ENCODE measurements at places on chromosomes 1 and 21.

GRCh38 chr1:174159252-174160108, at the start of gene RABGAP1L:
RABGAP1L (plus strand) TSS chr1:174159520.
- peak; percentile 94 for DNase-seq

GRCh38 chr1:231324660-231325059, 13.0 kb downstream of the EXOC8 start:
- no peak for DNase-seq

DNA sequence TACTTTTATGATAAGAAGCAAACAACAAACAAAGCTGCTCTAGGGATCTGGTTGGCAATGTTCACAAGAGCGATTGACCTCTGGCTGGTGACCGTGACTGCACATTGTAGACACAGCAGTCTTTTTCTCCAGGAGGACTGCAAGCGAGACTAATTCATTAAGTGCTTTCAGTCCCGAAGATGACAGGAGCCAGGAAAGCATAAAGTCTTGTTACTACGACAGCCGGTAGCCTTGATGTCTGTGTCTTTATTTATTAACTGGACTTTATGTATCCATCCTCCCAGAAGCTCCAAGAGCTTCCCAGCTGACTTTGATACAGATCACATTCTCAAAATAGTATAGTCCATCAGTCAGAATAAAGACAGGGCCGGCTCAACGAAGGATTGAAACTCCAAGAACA, 18.2 kb downstream of the FAM163A start:
- no peak for DNase-seq

DNA sequence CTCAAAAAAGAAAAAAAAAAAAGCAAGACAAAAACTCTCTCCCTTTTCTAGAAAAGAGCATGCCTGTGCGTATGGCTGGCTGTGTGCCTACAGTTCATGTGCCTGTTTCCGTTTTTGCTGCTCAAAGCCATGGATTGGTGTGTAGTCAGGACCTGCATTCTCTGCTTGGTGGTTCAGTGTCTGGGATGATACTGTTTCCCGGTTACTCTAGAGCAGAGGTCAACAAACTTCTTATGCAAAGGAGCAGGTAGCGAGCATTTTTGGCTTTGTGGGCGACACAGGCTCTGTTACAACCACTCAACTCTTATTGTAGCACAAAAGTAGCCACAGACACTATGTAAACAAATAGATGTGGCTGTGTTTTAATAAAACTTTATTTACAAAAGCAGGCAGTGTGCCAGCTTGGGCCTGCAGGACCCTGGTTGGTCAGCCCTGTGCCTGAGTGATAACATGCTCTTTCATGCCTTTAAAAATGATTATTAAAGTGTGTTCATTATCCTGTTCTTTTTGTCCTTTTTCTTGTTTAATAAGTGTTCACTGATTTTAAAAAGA, 524.2 kb downstream of the KIF26B start:
- no peak for DNase-seq

DNA sequence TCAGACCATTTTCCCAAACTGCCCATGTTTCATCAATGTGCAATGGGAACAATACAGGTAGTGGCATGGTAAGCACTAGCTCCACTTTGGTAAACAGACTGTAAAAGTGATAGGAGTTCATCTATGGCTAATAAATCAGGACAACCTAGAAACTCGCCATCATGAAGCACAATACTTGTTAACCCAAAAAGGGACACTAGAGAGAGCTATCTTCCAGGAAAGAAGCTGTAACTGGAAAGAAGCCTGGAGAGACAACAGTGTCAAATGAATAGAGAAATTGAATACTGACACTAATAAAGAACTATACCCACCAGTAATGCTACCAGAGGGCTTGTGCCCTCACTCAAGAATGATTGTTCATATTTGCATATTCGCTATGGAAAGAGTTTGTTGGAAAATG, 164.7 kb upstream of the RGS18 start:
- peak; percentile 51 for DNase-seq

DNA sequence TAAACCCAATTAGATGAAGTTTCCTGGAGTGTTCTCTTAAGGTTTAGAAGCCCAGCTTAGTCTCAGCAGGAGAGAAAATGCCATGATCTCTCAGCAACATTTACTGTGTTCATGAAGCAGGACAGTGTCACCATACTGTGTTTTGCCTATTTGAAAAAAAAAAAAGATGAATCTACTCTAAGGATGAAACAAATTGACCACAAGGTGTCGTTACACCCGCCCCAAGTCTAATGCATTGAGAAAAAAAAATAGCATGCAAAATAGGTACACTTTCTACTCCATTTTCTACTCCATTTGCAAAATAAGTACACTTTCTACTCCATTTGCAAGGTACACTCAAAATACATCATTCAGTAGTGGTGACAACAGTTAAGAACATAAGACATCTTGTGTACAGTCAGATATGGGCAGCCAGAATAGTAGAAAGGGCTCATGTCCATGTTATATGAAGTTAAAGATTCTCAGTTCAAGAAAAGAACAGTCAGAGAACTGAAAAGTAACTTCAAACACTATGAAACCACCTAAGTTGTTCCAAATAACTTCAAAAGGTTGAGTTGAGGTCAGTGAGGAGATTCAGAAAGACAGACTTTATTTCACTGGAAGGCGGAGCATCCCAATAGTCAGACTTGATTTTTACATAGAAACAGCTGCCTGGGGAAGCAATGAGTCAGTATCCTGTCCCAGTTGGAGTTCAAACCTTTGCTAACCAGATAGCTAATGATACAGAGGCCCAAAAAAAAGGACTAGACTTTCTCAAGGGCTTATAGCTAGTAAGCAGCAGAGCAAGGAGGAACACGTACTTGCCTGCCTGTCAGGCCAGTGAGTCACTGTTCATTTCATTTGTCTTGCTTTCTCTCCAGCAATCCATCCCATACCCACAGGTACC, 13.3 kb downstream of the PLPPR5 start:
- peak; percentile 86 for DNase-seq

DNA sequence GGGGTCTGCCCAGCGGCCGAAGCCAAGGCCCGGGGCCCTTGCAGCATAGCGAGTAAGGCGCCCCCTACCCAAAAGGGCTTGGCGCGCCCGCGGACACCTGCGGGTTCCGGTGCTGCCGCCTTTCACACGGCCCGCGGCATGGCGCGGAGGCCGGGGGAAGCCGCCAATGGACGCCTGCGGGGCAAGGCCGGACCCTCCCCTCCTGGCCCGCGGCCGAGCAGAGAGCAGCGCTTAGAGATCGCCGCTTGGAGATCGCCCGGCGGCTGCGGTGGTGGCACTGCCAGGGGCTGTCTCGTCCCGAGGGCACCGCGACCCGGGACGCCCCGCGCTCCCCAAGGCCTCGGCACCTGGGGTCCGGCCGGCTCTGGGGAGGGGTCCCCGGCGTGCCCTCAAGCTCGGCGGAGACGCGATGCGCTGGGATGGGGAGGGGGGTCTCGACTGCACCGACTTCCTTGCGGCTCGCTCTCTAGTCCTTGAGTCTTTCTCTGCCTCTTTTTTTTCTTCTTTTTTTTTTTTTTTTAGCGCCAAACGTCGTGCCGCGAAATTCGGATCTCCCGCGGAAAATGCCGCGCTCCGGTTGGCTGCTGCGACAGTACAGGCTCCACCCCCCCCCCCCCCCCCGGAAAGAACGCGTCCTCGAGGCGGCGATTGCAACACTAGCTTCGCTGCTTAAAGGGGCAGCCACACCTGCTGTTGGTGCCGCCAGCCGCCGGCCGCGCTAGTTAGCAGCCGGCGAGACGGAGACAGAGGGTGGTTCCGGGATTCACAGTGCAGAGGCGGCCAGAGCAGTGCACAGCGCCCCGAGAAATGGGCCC, at the start of gene E2F2:
TSS of gene E2F2 (minus strand) at position 487 of the 815 bp plus-strand sequence. CDS start at position 47, 440 bp downstream.
- DNase-seq = peak; percentile 86

GRCh38 chr1:218556016-218556415, 210.9 kb downstream of the TGFB2 start:
- no peak for DNase-seq

DNA sequence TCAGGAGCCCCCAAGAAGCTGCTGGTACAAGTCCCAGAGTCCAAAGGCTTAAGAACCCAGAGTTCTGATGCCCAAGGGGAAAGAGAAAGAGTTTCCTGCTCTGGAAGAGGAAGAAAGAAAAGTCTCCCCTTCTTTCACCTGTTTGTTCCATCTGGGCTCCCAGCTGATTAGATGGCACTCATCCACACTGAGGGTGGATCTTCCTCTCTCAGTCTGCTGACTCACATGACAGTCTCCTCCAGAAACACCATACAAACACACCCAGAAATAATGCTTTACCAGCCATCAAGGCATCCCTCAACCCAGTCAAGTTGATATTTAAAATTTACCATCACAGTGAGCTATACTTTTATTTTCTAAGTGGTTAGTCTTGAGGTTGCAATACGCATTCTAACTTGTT, 257.9 kb downstream of the PAPPA2 start:
- no peak for DNase-seq

DNA sequence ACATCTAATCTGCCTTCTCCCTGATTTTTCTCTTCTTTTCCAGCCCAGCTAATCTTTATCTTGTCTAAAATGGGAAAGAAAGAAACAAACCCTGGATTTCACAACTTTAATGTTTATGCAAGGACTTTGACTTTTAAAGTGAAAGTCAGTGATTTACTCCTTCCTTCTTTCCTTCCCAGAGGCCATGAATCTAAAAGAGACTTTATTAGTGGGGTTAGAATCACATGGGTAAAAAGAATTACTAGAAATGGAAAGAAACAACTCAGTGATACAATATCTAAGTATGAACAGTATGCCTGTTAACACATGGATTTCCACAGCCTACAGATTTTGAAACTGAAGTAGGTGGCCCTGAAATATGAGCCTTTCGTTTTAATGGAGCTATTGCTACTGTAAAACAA, 59.8 kb upstream of the KCNK2 start:
- DNase-seq = no peak

- DNase-seq = peak; percentile 92
These were observed 146.0 kb downstream of the PLA2G4A start for GRCh38 chr1:186974774-186975181.

DNA sequence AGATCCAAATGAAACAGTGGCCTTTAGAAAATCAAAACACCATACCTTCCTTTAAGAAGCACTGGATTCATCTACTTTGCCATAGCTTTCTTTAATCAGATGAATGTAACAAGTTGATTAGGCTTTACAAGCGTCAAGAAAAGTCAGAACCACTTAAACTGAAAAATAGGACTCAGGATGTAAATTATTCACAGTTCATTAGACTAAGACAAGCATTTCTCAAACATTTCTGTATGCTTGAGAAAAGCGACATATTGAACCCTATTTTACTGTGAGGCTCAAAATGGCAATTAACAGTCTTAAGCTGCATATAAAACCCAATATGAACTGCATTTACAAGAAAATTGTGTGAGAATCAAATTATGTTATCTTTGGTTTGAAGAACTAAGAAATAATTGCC, 256.7 kb upstream of the SNX7 start:
- DNase-seq = no peak

DNA sequence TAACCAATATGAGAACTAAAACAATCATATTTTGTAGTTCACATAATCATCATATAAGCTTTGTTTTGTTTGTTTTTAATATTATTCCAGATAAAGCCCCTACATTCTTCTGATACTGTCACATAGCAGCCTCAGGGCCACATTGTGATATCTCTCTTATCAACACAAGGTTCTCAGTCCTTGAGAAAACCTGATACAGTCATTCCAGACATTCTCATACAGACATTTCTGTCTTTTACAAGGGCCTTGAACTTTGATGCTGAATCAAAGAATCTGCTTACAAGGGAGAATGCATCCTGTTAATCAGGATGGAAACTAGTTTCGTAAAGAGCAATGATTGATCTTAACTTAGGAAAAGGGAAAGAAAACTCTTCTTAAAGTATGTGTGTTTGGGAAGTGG, 12.7 kb upstream of the VCAM1 start:
- DNase-seq = no peak

DNA sequence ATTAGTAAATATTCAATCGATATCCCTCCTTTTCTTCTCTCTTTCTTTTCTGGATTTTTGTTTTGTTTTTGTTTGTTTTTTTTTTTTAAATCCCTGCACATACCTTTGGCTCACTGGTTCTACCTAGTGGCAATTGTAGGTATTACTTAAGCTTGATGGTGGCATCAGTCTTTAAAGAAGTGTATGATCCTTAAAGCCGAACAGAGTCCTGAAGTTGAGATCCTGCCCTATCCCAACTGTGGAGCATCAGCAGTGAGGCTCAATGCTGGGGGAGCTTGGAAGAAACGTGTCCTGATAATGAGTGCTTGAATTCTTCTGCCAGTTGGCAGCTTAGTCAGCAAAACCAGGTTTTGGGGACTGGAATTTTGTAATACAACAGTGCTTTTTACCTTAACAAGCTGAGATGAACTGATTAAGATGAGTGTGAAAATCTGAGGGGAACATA, 60.8 kb downstream of the FASLG start:
- DNase-seq = peak; percentile 70

- peak; percentile 86 for DNase-seq
These were observed at the start of gene NUDT17 for GRCh38 chr1:145845514-145846161. NUDT17 (plus strand) TSS chr1:145845630; CDS start chr1:145845641, 11 bp downstream.

- DNase-seq = peak; percentile 67
These were observed 60.6 kb downstream of the SCCPDH start for GRCh38 chr1:246784621-246785493.

GRCh38 chr1:9529190-9529589, 10.1 kb upstream of the SLC25A33 start:
- peak; percentile 59 for DNase-seq

- no peak for DNase-seq
These were observed 7.7 kb upstream of the CD34 start for GRCh38 chr1:207918581-207918980.

DNA sequence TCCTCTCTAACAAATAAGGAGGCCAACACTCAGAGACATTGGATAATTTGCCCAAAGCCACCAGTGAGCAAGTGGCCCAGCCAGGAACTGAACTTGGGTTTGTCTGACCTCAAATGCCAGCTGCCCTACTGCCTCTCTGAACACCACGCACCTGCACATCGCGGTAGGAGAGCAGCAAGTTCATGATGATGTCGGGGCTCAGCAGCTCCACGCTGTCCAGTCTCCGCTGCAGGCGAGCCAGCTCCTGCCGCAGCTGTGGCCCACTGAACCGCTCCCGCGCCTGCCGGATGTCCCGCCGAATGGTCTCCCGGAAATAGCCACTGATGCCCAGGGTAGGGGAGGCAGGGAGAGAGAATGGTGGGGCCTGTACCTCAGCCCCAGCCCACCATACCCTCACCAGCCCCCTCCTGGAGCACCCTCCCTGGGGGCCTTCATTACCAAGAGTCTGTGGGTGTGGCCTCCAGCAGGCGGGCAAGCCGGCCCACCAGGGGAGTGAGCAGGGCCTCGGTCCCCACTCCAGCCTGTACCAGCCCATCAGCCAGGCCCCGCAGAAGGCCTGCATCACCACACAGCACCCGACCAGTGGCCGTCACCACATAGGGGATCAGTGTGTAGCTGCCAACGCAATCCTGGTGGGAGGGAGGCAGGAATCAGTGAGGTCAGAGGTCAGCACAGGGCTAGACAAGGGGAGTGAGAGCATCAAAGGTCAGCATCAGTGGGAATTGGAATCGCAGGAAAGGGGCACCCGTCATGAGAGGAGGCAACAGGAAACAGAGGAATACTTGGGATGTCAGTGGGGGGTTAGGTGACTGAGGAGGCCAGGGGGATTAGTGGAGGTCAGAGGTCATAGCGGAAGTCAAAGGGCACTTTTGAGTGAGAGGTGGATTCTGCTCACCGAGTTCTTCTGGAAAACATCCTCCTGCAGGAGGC, 2.7 kb downstream of the MAP3K6 start:
- DNase-seq = no peak
